Natural killer cell treated with Interleukin-12 subunit alpha and Interleukin-12 subunit beta and Interleukin-15 and Interleukin-18, amount 100 ng/mL, for 72 hours (primary cell): ENCODE measurements at places on chromosomes 12 and 14. TPM values are rescaled to one million over a fixed set of nuclear protein-coding genes. Genes with fewer than 3 reads are reported as not detected.

DNA sequence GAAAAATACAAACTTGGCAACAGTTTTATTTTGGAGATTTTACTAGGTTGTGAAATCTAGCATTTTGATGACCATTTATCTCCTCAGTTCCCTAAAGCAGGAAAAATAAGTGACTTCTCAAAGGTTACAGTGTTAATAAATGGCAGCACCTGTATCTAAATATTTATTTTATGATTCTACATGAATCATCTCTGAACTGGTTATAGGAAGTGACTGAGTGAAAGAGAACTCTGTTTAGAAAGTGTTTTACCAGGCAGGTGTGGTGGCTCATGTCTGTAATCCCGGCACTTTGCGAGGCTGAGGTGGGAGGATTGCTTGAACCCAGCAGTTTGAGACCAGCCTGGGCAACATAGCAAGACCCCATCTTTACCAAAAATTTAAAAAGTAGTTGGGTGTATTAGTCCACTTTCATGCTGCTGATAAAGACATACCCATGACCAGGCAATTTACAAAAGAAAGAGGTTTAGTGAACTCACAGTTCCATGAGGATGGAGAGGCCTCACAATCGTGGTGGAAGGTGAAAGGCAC, 26.3 kb downstream of the MIPOL1 start:
- no peak for DNase-seq

The TOMM20L gene
- total RNA-seq: not detected

The CRIP2 gene
- total RNA-seq: 0.98 TPM

The NFE2 gene
- total RNA-seq: 3.7 TPM

GRCh38 chr14:105532735-105533141, 6.4 kb downstream of the TMEM121 start:
- DNase-seq: no peak

DNA sequence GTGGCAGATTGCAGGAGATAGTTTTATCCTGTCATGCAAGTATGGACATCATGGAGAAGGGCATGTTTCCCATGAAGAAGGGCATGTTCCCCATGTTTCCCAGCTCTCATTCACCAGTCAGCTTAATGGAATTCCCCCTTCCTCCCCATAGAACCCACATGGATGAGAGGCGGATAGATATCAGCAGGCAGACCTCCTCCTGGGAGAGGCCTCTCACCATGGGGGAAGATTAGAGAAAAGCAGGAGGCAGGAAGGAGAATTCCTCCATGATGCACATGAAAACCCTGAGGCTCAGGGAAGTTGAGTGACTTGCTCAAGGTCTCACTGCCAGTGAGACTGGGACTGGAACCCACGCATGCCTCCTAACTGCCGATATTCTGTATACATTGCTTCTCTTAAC, 92.9 kb upstream of the FOXN3 start:
- DNase-seq: no peak

GRCh38 chr12:14614704-14615121, 47.0 kb upstream of the PLBD1 start:
- DNase-seq: no peak

- no peak for DNase-seq
These were observed 350.1 kb downstream of the CCDC91 start for GRCh38 chr12:28540324-28540714.

The ZNF385A gene
- 1.1 TPM for total RNA-seq

- DNase-seq: no peak
These were observed 1074.6 kb downstream of the FLRT2 start for GRCh38 chr14:86604561-86604960.

DNA sequence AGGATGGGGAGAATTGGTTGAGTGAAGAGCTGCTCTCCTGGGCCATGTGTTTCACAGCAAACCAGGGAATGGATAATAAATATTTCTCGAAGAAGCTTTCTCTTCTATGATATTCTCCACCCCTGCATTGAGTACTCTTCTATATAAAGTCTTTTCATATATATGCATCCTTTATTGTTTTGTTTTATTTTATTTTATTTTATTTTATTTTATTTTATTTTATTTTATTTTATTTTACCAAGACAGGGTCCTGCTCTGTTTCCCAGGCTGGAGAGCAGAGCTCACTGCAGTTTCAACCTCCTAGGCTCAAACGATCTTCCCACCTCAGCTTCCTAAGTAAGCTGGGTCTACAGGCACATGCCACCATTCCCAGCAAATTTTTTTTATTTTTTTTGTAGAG, 85.8 kb downstream of the SCN8A start:
- DNase-seq: no peak

DNA sequence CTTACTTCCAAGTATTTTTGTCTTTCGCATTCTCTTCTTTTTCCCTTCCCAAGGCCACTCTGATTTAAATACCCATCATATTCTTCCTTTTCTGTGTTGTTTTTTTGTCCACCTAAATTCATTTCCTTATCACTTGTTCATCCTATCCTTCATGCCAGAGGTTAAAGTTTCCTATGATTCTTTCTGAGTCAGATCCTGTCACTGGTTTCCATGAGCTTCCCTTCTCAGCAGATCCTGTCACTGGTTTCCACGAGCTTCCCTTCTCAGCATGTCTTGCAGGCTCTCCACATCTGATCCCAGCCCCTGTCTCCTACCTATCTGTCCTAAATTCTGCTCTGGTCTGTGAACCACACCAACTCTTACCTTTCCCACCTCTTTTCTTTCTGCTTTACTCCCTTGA, 311.8 kb upstream of the RGS6 start:
- no peak for DNase-seq

The ARHGAP9 gene
- 154 TPM for total RNA-seq

The MIA2 gene
- 26.1 TPM for total RNA-seq

- no peak for DNase-seq
These were observed 181.2 kb downstream of the PELI2 start for GRCh38 chr14:56299306-56299984.

GRCh38 chr14:96627386-96627785, 125.2 kb downstream of the PAPOLA start:
- DNase-seq: no peak

GRCh38 chr14:69355607-69356281, 42.4 kb downstream of the ERH start:
- DNase-seq: no peak

The TMEM132D gene
- not detected for total RNA-seq

DNA sequence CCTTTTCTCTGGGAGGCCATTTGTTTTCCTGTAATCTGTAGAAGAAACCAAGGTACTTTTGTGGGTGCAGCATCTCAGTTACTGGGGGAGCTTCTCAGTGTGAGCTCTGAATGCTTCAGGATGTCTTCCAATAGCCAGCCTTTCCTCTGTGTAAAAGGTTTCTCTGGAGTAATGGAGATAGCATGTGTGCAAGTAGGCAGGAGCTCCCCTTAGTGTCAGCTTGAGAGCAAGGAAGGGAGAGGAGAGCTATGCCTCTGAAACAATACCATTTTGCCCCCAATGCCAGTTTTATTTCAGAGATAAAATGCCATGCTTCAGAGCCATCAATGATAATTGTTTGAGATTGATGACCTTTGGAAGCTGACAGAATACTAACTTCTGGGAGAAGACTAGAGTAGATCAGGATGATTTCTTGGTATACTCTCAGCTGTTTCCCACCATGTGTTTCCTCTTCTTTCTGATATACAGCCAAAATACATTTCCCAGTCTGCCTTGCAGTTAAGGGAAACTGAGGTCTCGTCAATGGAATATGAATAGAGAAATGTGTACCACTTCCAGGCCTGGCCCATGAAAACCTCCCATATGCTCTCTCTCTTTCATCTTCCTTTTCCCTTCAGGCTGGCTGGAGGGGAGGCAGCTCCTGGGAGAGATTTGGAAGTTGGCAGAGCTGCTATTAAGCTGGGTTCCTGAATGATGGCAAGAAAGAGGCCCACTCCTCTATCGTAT, 125.7 kb downstream of the CRADD start:
- DNase-seq: no peak

The FGF6 gene
- not detected for total RNA-seq

DNA sequence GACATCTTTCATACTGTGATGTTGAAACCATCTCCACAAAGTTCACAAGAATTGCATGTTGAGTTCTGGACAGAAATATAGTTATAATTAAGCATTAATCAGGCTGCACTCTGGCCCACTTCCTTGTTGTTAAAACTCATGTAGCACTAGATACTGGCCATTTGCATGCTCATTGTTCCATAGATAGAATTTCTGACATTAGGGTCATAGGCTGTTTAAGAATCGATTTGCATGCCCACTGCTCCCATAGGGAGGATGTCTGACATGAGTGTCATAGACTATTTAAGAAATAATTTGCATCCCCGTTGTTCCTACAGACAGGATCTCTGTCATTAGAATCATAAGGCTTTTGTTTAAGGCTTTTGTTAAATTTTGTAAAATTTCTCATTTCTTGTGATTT, 50.2 kb downstream of the MYF5 start:
- no peak for DNase-seq

The IFI27 gene
- total RNA-seq: 1.5 TPM

GRCh38 chr12:51841727-51842126, 6.8 kb downstream of the FIGNL2 start:
- DNase-seq: no peak

GRCh38 chr12:69052613-69053408, 119.8 kb upstream of the CPM start:
- DNase-seq: no peak

- DNase-seq: no peak
These were observed 315.2 kb upstream of the G2E3 start for GRCh38 chr14:30243805-30244204.

GRCh38 chr12:123164710-123165261, 13.9 kb upstream of the PITPNM2 start:
- DNase-seq: no peak

DNA sequence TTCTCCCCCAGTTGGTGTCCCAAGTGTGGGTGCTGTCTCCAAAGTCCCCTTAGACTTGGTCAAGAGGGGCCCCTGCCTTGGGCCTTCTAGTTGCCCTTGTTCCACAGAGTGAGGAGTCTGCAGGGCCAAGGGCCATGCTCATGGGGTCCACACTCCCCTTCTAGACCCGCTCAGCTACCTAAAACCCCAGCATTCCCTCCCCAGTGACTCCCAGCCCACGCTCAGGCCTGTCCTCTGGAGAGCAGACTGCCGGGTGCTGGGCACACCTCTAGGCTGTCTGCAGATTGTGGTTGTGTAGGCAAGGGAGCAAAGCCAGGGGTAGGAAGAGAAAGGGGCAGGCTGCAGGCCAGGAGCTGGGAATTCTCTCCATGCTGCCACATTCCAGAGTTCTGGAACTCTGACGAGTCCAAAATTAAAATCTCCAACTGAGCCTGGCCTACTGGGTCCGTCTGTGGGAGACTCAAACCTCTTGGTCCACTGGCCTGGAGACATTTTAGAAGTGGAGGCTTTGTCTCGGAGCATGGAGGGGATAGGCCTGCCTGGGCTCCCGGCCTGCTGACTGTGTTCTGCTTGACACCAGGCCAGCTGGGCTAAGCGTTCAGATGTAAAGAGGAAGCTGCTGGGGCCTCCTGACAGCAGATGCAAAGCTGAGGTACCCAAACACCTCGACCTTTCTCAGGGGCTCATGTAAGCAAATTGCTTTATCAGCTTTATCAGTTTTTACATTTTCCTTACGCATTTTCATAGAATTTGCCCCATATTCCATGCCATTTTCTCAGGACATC, 13.7 kb upstream of the KRT5 start:
- DNase-seq: no peak

DNA sequence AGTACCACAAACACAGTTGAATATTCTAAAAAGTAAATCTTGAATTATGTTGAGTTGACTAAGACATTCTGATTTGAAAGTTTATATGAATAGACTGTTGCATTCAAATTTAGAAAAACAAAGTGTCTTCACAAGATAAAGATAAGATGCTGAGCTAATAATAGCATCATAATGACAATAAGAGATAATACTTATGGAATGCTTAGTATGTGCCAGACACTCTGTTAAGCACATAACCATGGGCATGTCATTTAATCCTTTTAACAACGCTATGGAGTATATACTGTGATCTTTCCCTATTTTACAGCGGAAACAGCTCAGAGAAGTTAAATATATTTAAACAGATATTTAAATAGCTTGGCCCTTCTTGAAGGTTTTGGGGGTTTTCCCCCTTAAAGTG, 163.4 kb downstream of the SRGAP1 start:
- DNase-seq: no peak

DNA sequence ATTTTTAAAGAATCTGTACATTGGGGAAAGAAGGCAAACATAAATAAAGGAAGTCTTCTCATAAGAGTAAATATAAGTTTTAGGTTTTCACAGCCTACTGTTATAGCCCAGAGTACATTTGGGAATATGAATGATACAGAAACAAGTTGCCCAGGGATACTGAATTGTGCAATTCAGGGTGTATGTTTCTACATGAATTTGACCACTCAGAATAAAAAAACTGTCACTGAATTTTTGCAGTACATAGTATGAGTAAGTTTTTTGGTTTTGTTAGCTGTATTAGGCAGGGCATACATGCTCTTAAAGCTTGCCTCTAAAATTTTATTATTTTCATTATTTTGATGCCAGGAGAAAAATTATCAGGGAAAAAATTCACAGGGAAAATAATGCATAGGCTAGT, 6.6 kb upstream of the PCNX4 start:
- DNase-seq: no peak

DNA sequence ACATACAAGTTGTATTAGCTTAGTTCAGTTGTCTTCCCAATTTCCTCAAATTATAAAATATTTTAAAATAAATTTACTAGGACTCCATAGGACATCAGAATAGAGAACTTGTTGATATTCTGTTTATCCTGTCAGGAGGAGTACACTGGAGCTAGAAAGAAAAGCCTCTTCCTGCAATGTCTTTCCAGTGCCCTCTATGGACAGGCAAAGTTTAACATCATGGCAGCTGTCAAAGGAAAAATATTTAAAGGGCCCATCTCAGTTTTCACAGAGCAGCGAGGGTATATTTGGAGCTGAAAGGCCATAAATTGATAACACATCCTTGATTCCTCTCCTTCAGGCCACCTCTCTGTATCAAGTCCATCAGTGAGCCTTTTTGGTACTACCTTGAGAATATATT, 19.0 kb downstream of the DIP2B start:
- DNase-seq: no peak

DNA sequence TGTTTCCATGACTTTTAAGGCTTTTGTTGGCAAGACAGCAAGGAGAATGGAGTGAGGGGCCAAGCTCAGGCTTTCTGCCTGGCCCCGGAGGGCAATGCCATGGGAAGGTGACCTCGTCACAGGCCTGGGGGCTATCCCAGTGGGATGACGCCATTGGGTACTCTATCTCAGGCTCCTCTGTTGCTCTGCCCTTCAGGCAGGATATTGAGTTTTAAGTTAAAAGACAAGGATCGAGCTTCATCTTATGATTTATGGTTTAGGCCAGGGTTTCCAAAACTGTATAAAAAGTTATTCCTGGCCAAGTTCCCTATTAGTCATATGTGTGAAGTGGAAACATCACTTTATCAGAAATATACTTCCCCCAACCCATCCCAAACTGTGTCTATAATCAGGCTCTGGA, 127.7 kb downstream of the ZFP36L1 start:
- DNase-seq: no peak
